HT1080 (cell line): ENCODE measurements at places on chromosomes 12 and 14. TPM values are rescaled to one million over a fixed set of nuclear protein-coding genes. Genes with fewer than 3 reads are reported as not detected.

PAH gene
- not detected in 2 replicates for total RNA-seq

PLEKHH1 gene
- 4.2 and 4.3 TPM in 2 replicates for total RNA-seq

OLR1 gene
- total RNA-seq: not detected in 2 replicates

BEGAIN gene
- 0.33 and 0.35 TPM in 2 replicates for total RNA-seq

NPFF gene
- not detected in 2 replicates for total RNA-seq
